ENCODE measurements at places on chromosomes 6 and 20.

DNA sequence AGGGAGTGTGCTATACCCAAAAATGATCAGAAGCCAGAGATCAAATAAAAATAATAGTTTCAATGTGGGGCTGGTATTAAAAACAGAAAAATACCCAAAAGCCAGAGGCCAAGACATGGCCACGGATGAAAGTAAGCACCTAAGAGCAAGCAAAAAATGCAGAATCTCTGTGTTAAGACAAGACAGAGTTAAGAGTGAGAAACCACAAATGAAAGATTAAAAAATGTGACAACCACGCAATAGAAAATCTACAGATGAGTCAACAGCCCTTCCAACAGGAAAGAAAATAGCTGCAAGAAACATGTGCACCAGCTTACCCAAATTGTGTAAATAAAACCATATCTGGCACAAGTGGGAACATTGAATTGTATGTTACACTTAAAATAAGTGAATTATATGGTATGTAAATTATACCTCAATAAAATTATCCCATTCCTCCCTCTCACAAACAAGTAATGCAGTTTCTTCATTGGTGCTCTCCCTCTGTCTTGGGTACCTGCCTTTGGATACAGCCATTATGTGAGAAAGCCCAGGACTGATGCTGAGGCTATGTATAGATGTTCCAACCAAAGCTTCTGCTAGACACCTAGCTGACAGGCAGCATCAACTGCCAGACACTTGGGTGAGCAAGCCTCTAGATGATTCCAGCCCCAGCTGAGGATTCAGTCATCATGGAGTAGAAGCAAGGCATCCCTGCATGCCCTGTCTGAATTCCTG is 55.3 kb upstream of the UFL1 start:
- DNase-seq = no peak

- DNase-seq = no peak
These were observed 740 bp downstream of the NELFCD start for GRCh38 chr20:58981628-58982364.

DNA sequence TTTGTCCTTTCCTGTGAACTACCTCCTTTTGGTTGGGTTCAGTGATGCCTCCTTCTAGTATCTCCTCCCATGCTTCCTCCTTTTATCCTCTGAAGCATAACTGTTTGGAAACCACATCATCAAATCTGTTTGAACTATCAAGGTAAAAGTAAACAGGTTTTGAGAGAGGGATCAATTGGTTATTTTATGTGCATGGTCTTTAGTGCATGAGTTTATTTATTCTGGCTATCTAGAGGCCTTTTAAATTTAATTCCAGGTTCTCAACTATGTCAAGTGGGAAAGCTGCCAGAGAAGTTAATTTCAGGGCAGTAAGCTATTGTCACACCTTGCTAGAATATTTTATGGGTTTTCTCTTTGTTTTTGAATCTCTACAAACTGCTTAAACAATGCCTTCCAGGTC is 54.1 kb downstream of the WASF1 start:
- DNase-seq = no peak

DNA sequence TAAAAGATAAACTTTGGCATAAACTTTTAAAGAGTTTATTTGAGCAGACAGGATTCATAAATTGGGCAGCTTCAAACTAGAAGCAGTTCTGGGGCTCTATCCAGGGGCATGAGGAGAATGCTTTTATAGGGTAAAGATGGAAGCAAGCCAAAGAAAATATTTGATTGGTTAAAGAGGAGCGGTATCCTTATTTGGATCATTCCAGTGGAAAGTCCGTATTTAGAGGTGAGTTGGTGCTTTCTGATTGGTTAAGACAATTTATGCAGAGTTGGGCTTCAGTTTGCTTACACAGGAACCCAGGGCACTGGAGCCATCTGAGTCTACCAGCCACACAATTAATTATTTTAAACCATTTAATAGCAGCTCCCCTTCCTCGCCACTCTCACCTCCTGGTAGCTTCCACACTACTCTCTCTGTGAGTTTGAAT is 37.9 kb upstream of the RNF217 start:
- no peak for DNase-seq

DNA sequence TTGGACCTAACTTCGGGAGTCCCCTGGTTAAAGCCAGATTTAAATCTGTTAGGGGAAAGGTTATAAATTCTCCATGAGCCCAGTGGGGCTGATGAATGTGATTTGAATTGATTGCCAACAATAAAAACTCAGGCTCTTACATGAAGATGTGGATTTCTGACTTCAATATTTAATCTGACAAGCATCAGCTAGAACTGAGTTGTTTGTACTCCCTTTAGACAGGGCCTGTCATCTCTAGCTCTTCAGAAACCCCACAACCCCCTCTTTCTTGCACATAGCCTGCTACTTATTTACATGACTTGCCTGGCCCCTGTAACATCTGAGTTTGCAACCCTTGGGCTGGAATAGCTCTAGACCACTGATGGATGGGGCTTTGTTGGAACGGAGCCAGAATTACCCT is 191.6 kb upstream of the PLCB4 start:
- no peak for DNase-seq

- DNase-seq = no peak
These were observed 161.8 kb downstream of the DLL1 start for GRCh38 chr6:170128811-170129681.

Data from epithelial cell of proximal tubule (primary cell).